ENCODE measurements at places on chromosomes 16 and 17.

- DNase-seq = no peak
These were observed 20.6 kb downstream of the ADORA2B start for GRCh38 chr17:15965528-15965927.

DNA sequence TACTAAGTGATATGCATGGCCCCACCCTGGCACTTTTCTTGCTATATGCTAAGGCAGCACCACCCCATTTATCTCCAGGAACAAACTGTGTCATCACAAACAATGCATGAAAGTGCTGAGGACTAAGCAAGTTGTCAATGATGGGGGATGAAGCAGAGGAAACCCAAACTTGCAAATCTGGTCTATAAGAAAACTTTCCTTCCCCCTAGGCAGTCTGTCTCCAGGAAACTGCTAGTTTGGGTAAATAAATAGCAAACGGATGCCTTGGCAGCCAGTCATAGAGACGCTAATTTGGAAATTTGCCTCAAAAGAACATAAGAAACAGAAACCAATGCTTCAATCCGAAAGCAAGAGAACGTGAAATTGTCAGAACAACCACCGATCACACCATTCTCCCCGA, 5.6 kb upstream of the HSBP1 start:
- DNase-seq = no peak

GRCh38 chr16:8721336-8722024, 47.1 kb downstream of the ABAT start:
- no peak for DNase-seq

DNA sequence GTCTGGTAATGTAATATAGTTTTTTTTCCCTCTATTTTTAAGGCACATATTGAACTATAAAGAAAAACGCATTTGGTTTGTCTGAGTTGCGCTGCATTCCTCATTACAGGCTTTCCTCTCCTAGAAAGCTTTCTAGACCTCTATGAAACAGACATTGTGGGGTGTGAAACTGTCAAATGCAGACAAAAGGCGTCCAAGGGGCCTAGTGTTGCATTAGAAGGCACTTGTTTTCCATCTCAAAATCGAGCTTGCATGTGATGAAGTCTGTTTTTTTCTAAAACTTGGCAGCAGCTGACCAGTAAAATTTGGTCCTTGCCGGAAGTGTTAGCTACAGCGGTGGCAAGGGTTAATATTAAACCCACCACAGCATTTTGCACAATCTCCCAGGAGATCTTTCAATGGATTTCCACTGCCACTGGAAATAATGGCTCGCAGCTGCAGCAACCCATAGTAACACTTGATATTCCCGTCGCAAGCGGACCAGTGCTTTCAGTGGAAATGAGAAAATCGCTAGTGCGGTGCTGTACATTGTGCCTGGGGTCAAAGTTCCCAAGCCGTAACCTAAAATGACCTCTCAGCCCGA, 602.6 kb downstream of the KCNJ2 start:
- no peak for DNase-seq

DNA sequence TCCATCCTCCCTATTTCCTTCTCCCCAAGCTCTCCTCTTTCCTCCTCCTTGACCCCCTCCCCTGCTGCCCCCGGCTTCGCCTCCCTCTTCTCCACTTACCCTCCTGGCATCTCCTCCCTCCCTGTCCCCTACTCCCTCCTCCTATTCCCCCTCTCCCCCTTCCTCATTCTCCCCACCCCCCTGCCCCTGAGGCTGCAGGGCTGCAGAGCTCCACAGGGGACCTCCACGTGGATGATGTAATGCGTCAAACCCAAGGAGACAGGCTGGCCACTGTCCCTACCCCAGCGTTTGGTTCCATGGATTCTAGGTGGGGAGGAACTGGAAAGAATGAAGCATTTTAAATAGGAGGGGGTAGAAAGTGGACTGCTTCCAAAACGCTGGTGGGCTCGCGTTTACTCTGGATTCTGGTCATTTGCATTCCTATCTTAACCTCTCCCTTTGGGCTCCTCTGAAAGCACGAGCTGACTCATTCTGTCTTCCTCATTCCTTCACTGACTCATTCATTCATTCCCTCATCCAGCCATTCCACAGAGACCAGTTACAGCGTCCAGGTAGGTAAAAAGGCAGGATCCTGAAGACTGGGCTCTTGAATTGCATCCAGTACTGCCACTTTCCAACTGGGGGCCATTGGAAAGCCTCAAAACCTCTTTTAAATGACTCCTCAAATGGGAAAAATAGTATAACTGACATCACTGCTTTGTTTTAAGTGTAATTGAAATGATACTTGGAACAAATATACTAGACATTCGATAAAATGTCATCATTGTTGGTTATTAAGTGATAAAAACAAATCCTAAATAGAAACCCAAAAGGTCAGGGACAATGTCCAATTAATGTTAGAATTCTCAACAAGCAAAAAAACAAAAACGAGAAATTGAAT, 943 bp upstream of the COTL1 start:
- peak; percentile 78 for DNase-seq

DNA sequence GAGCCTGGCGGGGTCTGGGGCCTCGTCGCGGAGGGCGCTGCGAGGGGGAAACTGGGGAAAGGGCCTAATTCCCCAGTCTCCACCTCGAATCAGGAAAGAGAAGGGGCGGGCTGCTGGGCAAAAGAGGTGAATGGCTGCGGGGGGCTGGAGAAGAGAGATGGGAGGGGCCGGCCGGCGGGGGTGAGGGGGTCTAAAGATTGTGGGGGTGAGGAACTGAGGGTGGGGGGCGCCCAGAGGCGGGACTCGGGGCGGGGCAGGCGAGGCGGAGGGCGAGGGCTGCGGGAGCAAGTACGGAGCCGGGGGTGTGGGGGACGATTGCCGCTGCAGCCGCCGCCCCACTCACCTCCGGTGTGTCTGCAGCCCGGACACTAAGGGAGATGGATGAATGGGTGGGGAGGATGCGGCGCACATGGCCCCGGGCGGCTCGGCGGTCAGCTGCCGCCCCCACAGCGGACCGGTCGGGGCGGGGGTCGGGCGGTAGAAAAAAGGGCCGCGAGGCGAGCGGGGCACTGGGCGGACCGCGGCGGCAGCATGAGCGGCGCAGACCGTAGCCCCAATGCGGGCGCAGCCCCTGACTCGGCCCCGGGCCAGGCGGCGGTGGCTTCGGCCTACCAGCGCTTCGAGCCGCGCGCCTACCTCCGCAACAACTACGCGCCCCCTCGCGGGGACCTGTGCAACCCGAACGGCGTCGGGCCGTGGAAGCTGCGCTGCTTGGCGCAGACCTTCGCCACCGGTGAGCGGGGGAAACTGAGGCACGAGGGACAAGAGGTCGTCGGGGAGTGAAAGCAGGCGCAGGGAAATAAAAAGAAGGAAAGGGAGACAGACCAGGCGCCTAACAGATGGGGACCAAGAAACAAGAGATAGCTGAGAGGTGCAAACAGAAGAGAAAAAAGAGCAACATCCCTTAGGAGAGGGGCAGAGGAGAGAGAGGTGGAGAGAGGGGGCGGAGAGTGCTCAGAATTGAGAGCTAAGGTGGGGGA, at the start of gene PNMT:
PNMT (plus strand) TSS at position 509 of the 980 bp plus-strand sequence; CDS start at position 532, 23 bp downstream.
- DNase-seq = peak; percentile 83

- no peak for DNase-seq
These were observed 111.1 kb downstream of the OR1D5 start for GRCh38 chr17:2952174-2952845.

DNA sequence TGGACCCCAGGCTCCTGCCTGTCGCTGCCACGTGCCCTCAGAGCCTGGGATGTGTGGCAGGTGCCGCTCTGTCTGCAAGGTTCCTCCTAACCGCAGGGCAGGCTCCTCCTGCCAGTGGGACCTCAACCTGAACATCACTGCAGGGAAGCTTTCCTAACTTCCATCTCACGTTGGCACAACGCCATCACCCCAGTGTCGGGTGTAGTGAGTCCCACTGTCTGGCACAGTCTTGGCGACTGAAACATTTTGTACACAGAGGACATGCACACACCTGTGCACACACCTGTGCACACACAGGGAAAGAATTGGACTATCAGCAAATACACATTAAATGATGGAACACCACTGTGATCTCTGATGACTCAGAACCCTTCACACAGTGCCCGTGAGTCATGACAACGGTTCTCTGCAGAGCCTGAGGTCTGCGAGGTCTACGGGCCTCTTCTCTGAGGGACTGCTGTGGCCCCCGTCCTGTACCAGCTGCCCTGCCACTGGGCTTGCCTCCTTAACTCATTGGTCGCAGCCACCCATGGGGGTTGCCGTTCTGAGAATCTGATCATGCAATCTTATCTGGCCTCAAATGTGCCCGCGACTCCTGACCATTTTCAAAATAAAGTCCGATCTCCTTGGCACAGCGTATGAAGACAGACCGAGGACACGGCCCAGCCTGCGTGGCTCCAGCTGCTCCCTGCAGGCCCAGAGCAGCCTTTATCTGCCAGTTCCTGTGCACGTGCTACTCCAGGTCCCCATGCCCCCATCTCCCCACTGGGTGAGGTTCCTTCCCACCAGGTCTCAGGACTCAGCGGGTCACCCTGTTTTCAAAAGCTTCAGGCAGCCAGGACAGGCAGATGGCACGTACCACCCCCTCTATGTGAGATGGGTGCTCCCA, 7.6 kb downstream of the CCDC57 start:
- no peak for DNase-seq
